Stimulated activated CD4-positive, alpha-beta T cell treated with anti-CD3 and anti-CD28 coated beads, Interleukin-1b, Interleukin-23, amount 100 ng/mL, for 1 hour (primary cell): ENCODE measurements at places on chromosomes 7 and 10.

DNA sequence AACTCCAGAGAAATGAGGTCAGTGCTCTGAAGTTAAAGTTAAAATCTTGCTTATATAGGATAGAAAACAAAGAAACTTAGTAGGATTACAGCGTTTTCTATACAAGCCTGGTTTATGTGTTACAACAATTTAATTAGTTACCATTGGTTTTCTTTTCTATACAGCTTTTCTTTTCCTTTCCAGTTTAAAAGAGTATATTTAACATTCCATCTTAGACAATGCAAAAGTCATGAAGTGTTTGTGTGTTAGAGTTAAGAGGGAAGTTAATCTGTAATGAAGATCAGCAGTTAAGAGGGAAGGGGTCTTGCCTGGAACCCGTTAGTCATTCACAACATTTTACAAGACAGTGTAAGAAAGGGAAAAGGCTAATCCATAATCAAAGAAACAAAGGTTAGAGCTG, 338.3 kb downstream of the OTUD1 start:
- DNase-seq: no peak

DNA sequence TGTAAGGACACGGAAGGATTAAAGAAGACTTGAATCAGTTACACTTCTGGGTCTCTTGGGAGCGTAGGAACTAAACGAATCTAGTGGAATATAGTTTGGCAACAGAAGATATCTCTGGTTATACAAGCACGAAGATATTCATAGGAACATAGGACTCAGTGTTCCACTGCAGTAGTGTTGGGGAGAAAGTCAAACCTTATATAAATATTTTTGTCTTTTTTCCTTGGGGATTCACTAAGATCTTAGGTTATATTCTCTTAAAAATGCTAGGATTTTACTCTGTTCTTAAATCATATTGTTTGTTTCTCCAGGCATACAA, 21.4 kb downstream of the PRKAR2B start:
- DNase-seq: no peak

- no peak for DNase-seq
Measured at GRCh38 chr7:15764010-15764409, 77.5 kb upstream of the MEOX2 start.

DNA sequence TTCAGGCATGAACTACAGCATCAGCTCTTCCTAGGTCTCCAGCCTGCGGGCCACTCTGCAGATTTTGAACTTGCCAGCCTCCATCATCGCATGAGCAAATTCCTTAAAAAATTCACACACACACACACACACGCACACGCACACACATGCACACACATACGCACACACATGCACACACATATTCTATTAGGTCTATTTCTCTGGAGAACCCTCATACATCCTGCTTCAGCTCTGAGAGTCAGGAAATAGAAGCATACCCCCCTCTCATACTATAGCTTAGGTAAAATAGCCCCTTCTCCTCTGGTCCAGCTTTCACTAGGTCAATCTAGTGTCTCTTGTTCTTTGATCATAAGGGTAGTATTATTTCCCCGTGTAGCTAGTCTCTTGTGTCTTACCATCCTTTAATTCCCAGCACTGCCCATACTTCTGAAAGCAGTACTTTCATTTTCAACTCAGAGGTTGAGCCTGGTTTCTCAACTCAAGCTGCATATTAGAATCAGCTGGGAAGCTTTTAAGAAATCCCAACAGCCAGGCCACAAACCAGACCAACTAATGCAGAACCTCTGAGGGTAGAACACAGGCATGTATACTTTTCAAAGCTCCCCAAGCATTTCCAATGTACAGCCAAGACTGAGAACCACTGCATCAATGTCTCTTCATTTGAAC, 30.9 kb upstream of the ITGB8 start:
- DNase-seq: no peak

- DNase-seq: no peak
Measured at GRCh38 chr7:13953368-13953767, 36.1 kb downstream of the ETV1 start.

DNA sequence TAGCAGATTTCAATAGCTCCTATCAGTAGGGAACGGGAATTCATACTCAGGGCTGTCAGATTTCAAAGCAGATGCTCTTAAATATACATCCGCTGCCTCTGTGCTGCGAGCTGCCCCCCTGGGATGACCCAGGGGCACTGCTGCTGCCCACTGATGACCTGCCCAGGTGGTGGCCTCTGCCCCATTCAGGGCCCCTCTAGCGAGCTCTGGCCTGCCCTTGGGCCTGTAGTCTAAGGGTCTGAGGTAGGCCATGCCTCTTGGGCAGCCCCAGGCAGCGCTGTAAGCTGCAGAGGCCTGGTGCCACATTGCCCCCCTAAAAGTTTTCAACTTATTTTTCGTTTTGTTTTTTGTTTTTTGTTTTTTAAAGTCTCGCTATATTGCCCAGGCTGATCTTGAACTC, 50.6 kb upstream of the SH2B2 start:
- no peak for DNase-seq

- no peak for DNase-seq
Measured at GRCh38 chr7:149245244-149245643, 5.8 kb downstream of the ZNF212 start.

DNA sequence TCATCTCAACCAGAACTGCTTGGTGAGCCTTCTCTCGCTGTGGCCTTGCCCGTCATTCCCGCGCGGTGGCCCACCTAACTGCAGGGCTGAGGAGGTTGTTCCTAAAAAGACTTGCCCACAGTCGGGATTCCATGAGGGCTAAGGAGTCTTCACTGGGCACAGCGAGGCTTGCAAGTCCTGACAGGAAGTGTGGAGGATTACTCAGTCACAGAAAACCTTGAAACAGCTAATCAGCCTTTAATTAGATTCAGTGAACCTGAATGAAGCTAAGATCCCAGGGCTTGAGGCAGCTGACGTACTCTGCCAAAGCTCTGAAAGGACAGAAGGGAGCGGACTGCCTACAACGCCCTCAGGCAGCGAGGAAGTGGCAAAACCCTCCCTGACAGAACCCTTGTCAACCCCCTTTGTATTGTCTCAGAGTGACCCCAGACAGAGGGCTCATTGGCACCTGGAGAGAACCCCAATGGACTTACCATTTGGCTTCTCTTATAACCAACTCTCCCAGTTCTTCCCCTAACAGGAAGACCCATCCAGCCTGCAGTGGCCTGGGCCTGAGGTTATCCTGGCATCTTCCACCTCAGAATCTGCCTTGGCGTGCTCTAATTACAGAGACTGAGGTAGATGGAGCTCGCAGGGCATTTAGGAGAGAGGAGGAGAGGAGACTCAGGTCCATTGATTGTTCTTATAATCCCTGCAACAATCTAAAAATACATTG, 2.5 kb upstream of the LAMB4 start:
- no peak for DNase-seq

- DNase-seq: no peak
Measured at GRCh38 chr7:36810489-36810888, 86.2 kb upstream of the AOAH start.

GRCh38 chr7:82109288-82109687, 334.3 kb downstream of the CACNA2D1 start:
- no peak for DNase-seq

DNA sequence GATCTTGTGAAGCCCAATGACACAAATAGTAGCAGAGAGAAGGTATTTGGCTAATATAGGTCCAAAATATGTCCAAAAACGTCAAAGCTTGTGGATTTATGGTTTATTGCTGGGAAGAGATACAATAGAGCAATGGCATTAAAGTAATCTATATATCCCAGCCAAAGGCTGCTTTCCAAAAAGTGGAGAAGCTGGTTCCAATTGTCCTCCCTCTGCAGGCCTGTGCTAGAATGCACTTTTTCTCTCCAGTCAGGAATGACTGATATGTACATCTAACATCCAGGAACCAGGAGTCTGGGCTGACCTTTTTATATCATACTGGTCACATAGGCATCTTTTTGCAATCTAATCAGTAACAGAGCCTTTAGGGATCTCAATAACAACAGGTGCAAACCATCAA, 167.1 kb upstream of the FAM3C start:
- no peak for DNase-seq

- no peak for DNase-seq
Measured at GRCh38 chr10:102646610-102647442, 2.5 kb downstream of the TRIM8 start.

DNA sequence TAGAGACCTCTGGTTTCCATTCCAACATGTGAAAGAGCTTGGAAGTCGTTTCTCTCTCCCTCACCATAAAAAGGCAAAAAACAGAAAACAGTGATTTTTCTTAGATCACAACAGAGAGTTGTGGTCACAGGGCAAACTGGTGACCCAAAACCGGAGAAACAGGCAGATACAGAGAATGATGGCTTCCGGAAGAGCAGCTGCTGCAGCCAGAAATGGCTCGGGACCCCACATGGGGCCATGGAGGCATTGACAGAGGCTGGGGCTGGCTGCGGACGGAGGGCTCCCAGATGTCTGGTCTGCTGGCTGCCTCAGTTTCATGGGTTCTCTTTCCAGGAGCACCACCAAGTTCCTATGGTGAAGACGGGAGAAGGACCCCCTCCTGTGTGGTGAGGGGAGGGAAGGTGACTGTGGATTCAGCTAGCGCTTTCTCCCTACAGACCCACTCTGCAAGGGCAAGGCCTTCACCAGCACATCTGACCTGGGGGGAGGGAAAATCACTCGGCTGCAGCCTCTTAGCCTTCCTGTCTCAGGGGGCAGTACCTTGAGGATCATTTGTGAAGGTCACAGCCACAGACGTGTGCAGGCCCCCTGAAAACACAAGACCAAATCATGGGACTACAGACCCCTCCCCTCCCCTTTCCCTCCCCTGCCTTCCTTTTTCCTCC, 81.4 kb downstream of the WDR37 start:
- no peak for DNase-seq

GRCh38 chr7:5265320-5266190, 17.2 kb upstream of the SLC29A4 start:
- no peak for DNase-seq

GRCh38 chr10:122171302-122172075, 99.6 kb upstream of the BTBD16 start:
- DNase-seq: no peak

DNA sequence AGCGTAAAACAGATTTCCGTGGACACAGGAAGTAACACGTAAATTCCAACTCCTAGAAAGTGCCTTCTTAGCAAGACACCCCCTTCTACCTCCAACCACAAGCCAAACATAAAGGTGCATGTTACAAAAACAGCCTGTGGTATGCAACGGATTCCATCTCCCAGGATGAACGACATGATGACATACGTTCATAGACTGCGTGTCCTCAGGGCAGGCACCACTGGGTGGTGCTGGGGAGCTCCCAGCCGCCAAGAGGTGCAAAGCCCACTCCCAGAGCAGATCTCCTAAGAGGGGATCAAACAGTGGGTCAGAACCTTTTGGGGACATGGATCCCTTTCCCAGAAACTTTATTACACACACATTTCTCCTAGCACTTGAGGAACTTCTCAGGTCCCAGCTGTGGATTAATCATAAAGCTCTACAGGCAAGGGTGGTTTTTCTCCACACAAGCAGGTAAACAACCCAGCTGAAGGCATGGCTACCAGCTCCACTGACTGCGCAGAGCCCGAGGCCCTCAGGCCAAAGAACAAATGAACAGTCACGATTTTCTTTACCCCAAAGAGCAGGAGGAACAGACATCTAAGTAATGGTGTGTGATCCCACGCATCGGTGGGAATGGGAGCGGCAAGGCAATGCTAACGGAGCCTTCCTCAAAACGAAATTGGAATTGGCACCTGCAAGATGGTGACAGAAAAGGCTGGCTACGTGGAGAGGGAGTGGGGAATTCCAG, 13.8 kb downstream of the PSAP start:
- DNase-seq: no peak

GRCh38 chr7:37796138-37796775, 52.1 kb upstream of the NME8 start:
- DNase-seq: no peak

DNA sequence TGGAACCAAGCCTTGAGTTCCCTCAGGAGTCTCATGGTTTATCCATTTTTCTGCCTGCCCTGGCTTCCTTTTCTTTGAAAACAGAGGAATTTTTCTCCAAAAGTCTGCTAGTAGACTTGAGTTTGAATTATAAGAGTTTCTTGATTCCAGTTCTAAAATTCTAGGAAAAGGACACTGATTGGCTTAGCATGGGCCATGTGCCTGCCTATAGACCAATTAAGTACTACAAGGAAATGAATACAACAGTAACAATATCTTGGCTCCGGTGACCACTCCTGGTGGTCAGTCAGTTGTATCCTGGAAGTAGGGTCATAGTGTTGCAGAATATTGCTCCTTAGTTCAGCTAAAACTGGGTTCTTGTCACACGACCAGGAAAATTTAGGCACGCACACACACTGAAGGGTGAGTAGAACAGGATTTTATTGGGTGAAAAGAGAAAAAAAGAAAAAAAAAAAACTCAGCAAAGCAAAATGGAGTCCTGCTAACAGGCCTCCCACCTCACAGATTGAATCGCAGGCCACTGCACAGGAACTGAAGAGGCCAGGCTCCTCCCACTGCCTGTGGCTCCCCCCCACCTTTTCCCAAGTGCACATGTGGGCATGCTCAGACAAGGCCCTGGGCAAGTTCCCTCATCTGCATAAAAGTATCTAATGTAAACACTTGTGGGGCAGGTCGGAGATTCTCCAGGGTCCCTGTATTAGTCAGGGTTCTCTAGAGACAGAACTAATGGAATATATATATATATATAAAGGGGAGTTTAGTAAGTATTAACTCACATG, 155.1 kb downstream of the LYZL1 start:
- DNase-seq: no peak

- no peak for DNase-seq
Measured at GRCh38 chr10:110642204-110643034, 1.7 kb upstream of the RBM20 start.

DNA sequence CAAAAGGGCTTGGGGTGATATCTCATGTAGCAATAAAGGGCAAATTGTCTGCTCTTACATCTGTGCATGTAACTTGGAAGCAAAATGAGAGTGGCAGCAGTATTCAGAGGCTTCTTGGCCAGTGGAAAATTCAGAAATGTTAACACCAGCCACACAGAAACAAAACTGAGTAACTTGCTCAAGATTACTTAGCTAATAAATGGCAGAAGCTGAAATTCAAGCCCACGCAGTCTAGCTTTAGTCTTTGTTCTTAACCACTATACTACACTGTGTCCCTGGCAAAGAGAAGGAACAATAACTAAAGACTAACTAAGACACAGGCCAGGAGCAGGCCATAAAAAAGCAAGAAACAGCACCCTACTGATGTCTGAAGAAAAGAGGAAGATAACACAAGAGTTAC, 185.9 kb upstream of the ASAH2 start:
- no peak for DNase-seq

- DNase-seq: no peak
Measured at GRCh38 chr7:34260279-34260678, 354.9 kb downstream of the BMPER start.

- DNase-seq: no peak
Measured at GRCh38 chr10:126063353-126063791, 167.0 kb downstream of the FANK1 start.

GRCh38 chr7:98133621-98134303, 27.1 kb downstream of the LMTK2 start:
- DNase-seq: no peak
